NCI-H1417 (cell line): ENCODE measurements at places on chromosomes 7 and 10.

DNA sequence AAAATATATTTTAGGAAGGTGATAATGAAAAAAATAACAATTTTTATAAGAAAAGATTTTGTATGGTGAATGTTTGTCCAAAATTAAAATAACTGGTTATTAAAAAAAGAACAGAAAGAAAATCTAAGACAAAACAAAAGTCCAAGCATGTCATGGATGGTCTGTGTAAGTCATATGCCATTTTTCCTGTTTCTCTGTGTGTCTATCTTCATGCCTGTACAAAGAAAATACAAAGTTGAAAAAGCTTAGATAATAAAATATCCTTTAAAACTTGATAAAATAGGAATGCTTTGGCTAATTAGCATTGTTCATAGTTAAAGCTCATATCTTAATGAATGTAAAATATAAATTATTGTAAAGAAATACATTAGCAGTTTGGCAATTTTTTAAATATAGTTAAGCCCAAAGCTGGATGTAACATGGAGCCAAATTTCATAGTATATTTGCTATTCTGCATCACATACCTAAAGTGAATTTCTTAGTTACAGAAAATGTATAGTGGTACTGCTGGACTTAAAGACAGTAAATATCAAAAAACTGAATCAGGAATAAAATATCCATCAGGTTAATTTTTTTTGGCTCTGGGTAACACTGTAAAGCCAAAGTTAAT, 661.1 kb downstream of the PCDH15 start:
- DNase-seq: no peak

GRCh38 chr7:86768967-86769760, 125.5 kb downstream of the GRM3 start:
- peak; percentile 17 for DNase-seq

DNA sequence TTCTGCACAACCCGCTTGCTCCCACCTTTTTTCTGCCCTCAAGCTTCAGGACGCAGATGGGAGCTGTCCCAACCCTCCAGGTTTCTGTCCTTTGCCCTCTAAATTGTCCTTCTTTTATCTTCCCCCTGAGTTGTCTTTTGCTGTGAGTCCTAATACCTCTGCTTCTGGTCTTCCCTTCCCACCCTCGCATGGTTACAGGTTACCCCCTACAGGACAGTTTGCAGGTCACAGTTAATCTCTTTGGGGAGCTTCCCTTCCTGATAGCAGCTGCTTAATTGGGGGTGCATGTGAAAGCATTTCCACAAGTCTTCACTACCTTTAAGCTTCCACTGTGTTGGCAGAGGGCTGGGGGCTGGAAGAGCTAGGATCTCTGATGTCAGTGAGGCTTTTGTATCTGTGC, 121.5 kb upstream of the CXCL12 start:
- no peak for DNase-seq

GRCh38 chr7:13024121-13024674, 336.8 kb downstream of the ARL4A start:
- no peak for DNase-seq

- DNase-seq: no peak
Observed at GRCh38 chr7:73852500-73852899, 8.5 kb upstream of the TMEM270 start.

- no peak for DNase-seq
Observed at GRCh38 chr10:122490786-122491680, 29.7 kb downstream of the HTRA1 start.
